ENCODE measurements at places on chromosomes 1 and 21.

DNA sequence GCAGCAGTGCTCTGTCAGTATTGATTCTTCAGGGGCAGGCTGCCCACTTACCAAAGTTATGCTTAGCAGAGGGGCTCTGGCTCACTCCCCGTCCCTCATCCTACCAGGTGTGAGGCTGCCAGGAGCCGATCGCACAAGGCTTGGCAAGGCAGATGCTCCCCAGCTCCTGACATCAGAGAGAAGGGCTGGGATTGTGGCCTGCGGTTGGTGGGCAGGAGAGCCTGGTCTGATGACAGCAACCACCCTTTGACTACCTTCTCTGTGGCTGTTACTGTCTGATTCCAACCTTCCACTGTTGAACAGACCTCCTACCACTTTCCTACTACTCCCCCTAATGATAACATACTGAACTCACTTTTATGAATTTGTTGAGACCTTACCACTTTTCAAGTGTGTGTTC, 23.7 kb upstream of the WDR26 start:
- no peak for DNase-seq

- peak; percentile 73 for DNase-seq
Observed at GRCh38 chr1:203327684-203328457, 22.6 kb downstream of the BTG2 start.

GRCh38 chr1:163178628-163179027, 24.1 kb downstream of the RGS5 start:
- no peak for DNase-seq

- no peak for DNase-seq
Observed at GRCh38 chr1:27545876-27546275, 55.9 kb upstream of the WASF2 start.

- DNase-seq: no peak
Observed at GRCh38 chr1:86922445-86922844, 8.0 kb downstream of the HS2ST1 start.

DNA sequence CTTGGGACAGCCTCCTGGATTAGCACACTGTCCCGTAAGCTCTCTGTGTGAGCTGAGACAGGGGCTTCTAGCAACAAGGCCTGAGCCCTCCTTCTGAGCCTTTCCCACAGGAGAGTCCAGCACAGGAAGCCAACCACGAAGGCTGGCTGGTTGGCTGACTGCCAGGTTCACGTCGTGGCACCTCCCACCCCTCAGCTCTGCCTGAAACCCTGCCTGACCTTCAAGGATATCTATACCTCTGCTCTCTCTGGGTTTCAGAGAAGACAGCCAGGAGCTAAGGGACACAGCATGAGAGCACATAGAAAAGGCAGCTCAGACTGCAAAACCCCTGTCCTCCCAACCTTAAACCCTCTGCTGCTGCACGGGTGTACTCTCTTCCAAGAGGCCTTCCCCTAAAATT, 13.9 kb downstream of the DLGAP3 start:
- DNase-seq: no peak

DNA sequence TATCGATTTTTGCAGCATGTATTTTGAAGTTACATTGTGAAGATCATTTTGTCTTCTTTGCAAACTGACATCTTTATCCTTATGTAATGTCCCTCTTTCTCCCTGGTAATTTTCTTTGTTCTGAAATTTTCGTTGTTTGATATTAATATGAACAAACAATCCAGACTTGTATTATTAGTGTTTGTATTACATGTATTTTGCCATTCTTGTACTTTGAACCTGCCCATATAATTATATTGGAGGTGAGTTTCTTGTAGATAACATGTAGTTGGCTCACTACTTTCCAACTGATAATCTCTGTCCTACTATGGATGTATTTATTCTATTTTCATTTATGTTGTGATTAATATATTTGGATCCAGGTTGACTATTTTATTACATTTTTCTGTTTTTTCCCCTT, 27.1 kb downstream of the OBSCN start:
- DNase-seq: no peak

- DNase-seq: no peak
Observed at GRCh38 chr1:185432948-185433347, 115.9 kb upstream of the IVNS1ABP start.

GRCh38 chr1:167562702-167563101, 9.1 kb upstream of the CREG1 start:
- DNase-seq: no peak

DNA sequence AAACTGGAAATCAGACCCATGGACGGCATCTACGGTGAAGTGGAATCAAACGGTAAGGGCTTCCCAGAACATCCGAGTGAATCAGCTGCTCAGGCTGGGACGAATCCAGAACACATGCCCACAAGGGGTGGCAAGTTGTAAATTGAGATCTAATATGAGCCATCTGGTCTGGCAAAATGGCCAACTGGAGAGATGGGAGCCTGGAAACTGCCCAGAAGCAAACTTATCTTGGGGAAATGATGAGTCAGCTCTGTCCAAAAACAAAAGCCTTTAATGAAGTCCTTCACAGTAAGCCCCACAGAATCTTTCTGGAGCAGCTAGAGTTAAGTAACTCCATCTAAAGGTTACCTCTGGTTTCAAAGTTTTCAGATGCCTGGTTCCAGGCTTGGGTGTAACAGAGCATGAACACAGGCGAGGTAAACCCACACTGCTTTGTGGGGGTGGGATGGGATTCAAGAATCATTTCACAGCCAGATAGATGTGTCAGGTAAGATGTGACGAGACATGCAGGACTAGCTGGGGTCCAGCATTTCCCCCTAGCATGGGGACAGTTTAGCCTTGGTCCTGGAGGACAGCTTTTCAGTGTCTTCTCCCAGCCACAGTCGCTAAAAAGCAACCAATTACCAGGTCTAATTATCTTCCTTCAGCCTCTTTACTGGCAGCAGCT, 10.5 kb upstream of the SRP9 start:
- peak; percentile 82 for DNase-seq

DNA sequence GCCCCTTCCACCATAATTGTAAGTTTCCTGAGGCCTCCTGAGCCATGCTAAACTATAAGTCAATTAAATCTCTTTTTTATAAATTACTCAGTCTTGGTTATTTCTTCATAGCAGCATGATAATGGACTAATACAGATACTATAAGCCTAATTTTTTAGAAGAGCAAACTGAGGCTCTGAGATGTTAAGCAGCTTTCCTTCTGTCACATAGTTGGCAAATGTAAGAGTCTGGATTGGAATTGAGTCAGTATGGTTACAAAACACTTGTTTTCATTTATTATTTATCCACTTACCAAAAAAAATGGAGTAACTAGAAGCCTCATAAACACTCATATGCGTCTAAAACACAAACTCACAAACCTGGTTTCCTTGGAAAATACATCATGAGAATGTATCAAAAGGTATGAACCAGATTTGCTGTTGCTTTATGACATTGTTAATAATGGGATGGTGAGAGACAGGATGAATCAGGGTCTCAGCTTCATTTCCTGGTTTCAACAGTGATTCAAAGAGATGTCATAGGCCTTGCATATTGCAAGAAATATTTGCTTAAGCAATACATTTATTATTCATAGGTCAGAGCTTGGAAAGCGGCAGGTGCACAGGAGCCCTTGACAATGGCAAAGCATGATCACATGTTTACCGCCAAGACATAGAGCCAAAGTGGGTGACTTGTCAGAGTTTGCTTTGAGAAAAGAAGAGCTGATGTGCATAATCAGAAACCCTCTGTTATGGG, 221.5 kb downstream of the GRIK1 start:
- no peak for DNase-seq

- DNase-seq: no peak
Observed at GRCh38 chr21:42425591-42425990, 21.9 kb downstream of the UBASH3A start.

GRCh38 chr1:38183096-38183495, 136.5 kb upstream of the POU3F1 start:
- DNase-seq: no peak

DNA sequence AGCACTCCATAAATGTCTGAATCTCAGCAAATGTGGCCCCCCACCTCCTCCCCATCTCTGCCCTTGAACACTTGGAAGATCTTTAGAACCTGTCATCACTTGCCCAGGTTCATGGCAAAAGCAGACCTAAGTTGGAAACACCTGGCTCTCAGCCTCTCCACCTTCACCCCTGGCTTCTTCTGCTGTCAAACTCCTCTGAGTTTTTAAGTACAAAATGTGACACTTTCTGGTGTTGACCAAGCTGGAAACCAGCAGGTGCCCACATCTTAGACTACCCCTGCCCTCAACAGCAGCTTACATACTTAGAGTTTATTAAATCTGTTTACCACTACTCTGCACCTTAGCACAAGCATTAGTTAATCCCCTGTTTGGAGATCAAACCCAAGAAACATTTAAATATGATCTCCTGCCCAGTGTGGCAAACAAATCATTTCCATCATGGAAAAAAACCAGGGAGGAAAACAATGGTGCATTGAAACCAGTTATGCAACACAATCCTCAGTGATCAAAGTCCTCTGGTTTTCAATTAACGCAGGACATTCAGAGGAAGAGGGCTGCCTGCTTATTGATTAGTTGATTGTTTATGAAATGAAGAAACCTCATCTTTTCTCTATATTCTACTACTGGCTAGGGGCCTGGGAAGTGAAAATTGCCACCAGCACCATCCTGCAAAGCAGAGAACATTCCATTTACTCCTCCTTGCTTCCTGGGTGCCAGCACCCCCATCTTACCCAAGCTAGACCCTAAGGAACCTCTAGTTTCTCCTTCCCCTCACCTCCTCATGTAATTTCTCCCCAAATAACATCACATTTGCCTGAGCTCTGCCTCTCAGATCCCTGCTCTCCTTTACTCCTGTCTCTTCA, 139.4 kb upstream of the RAB4A start:
- DNase-seq: no peak

DNA sequence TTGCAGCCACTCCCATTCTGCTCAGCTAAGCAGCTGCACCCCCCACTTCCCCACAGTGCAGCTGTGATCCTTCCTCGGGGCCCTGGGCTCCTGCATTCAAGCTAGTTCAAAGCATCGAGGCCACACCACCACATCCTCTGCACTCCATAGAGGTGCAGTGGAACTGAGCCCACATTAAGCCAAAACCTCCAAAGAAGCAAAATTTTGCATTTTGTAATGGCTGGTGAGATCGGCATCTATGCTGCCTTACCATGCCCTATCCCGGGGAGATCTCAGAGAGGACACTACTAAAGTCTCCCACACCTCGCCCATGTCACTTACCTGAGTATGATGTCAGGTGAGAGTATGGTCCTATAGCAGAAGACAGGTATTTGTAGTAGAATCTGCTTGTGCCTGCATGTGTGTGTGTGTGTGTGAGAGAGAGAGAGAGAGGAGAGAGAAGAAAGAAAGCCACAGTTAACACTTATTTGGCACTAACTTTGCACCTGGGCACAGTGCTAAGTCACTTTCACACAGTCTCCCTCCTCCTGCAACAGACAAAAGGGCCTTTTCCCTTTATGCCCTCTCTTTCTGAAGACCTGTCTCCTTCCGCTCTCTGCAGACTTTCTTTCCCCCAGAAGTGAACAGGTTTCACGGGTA, 89.8 kb downstream of the KIF14 start:
- no peak for DNase-seq

GRCh38 chr1:164611754-164612642, 53.0 kb downstream of the PBX1 start:
- peak; percentile 15 for DNase-seq

DNA sequence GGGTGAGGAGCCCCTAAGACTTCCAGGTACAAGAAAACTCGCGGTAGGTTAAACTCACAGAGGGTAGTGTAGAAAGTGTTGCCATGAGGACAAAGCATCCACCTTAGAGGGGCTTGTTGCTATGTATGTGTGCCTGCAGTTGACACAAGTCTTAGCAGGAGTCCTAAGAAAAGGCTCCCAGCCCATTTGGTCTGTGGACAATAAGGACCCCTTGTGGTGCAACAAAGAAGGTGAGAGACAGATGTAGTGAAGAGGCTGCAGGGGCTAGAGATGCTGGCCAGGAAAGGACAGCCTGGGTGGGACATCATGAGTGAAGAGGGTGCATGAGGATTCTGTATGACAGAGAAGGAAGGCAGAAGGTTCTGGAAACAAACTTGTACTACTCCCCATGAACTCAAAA, 36.3 kb upstream of the IL10 start:
- peak; percentile 19 for DNase-seq

DNA sequence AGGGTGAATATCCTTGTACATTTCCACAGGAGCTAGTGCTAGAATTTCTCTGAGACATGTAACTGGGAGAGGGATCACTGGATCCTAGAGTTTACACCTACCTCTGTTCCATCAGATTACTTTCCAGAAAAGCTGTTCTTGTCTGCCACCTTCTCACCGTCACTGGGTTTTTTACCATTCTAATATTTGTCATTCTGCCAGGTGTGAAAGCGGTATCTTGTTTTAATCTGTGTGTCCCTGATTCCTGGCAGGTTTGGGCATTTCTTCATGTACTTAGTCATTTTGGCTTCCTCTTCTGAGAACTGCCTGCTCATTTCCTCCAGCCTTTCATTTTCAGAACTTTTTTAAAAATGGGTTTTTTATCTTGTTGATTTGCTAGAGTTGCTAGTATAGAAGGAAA, 5.1 kb downstream of the PMF1 start:
- peak; percentile 68 for DNase-seq

DNA sequence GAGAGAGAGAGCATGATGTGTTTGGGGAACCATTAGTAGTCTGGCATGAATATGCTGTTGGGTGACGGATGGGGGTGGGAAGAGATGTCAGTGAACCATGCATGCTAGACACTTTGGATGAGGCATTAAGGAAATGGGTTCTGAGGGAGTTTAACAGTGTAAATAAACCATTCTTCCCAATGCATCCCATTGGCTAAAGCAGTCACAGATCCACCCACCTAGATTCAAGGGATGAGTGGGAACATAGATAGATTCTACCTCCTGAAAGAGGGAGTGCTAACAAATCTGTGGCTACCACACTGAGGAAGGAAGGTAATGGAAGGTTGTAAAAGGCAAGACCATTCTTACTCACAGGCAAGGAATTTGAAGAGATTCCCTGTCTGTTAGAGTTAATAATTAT, 129.8 kb upstream of the CACNA1E start:
- DNase-seq: no peak

GRCh38 chr1:147840909-147841308, 61.7 kb upstream of the GJA8 start:
- peak; percentile 40 for DNase-seq

GRCh38 chr1:237763137-237763536, 127.6 kb downstream of the ZP4 start:
- DNase-seq: no peak

- no peak for DNase-seq
Observed at GRCh38 chr21:41779659-41780058, 12.8 kb upstream of the RIPK4 start.

DNA sequence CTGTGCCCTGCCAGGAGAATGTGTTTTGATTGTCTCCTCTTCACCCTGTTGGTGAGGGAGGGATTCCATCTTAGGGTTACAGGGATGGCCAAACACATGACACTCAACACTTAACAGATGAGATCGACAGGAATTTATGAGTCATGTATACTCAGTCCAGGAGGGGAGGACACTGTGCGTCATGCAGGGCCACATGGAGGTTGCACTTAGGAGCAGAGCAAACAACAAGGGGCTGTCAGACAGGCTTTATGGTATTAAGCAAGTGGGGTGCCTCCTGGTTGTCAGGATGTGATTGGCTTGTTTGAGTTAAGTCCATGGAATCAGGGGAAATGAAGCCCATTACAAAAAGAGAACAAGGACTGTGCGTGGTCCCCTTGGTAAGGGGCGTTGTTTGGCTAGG, 26.9 kb downstream of the EDARADD start:
- no peak for DNase-seq

- DNase-seq: peak; percentile 46
Observed at GRCh38 chr1:27603309-27603680, 649 bp downstream of the AHDC1 start.

All from dermis blood vessel endothelial cell (primary cell).